ENCODE measurements at places on chromosomes 7 and 10.

- no peak for DNase-seq
Measured at GRCh38 chr10:91247360-91248111, 27.1 kb downstream of the PCGF5 start.

- no peak for DNase-seq
Measured at GRCh38 chr7:50205011-50205410, 99.5 kb upstream of the IKZF1 start.

GRCh38 chr7:106717254-106717954, 56.4 kb upstream of the CCDC71L start:
- no peak for DNase-seq

DNA sequence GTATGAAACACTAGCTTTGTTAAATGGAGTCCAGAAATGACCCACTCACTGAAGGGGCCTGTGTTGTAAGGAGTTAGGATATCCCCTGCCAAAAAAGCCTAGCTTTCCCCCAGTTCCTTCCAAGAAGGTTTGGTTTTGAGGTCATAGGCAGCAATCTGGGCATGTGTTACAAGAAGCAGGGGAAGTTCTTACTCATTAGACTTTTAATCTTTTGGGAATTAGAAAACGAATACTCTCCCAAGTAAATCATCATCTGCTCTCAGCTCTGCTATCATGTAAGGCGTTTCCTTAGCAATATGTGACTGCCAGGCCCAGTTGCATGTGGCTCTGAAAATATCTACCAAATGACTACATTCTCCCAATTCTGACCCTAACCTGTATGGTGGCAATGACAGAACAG, 3.7 kb downstream of the NOD1 start:
- DNase-seq: no peak

DNA sequence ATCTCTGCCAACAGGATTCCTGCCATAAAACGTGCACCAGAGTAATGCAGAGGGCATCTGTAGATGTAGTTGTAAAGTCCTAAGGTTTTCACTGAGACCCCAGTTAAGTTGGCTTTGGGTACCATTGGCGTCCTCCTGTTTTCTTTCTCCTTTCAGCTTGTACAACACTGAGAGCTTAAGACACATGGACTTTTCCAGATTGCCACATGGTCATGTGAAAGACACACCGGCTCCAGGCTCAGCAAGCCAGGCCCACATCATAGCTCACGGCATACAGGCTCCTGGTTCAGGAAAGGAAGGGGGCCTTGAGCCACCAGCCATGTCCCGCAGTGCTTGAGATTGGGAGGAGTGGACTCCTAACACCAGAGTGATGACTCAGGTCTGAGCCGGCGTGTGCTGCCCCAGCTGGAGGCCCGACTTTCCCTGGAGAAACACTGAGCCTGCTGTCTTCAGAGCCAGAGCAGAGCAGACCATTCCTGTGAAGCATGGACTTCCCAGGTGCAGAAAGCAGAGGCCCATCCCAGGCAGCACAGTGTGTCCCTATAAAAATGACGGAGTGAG, 252.7 kb downstream of the PRPF18 start:
- no peak for DNase-seq

GRCh38 chr10:29877793-29878491, 181.4 kb downstream of the JCAD start:
- DNase-seq: peak; percentile 84

Measured in posterior vena cava (tissue), 2 donors.